Hypothalamus (tissue), 51 donors: ENCODE measurements at places on chromosomes 7 and 10.

- no peak for DNase-seq
Measured at GRCh38 chr7:66213637-66214036, 8.5 kb downstream of the TPST1 start.

DNA sequence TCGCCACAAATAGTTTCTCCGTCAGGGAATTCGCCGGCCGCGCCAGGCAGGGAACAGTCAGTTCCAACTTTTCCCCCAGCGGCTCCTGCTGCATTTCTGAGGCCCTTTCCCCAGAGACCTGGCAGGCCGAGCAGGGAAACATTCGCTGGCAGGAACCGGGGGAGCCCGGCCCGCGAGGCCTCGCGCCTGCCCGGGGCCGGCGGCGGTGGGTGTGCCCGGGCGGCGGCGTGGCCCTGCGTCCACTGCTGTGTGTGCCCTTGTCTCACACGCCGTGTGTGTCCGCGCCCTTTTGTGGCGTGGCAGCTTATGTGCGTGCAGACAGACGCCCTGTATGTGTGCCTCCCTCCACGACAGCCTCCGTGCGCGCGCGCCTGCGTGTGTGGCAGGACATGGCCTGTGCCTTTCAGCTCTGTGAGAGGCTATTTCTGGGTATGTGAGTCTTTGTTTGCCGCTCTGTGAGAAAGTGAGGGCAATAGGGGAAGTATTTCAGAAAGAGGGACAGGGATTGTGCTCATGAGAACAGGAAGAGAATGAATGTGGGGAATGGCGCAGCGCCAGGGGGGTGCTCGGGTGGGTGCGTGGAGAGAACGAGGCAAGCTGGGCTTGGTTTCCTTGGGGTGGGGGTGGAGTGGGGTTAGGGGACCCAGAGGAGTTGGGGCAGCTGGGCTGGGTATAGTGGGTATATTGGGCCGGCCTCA is 689 bp upstream of the SMARCD3 start:
- DNase-seq, result peak; percentile 54

DNA sequence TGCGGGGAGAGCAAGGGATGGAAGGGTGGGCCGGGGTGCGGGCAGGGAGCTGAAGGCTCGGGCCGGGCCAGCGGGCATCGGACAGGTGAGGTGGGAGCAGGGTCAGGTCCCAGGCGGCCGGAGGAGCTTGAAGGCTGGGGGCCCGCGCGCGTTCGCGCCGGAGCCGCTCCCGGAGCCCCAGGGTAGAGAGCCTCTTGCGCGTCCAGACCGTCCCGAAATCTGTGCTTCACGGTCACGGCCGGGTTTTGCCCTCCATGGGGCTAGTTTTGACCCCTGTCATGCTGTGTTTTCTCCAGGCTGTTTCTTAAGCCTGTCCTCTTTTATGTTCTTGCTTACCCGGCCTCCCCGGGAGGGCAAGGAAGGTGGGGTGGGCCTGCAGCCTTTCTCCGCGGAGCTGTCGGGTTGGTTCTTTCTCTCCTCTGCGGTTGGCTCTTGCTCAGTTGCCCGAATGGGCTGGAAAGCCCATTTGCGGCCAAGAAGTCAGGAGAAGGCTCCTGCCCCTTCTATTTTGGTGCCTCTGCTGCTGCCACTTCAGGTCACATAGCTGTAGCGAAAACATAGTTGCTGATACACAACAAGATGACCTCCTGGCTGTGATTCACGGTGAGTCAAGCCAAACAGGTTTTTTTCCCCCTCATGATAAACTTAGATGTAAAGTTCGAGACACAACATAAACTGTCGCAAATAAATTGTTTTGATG is 650 bp downstream of the UBE2D1 start:
- no peak for DNase-seq

- no peak for DNase-seq
Measured at GRCh38 chr10:1199897-1200721, 143.9 kb downstream of the WDR37 start.

DNA sequence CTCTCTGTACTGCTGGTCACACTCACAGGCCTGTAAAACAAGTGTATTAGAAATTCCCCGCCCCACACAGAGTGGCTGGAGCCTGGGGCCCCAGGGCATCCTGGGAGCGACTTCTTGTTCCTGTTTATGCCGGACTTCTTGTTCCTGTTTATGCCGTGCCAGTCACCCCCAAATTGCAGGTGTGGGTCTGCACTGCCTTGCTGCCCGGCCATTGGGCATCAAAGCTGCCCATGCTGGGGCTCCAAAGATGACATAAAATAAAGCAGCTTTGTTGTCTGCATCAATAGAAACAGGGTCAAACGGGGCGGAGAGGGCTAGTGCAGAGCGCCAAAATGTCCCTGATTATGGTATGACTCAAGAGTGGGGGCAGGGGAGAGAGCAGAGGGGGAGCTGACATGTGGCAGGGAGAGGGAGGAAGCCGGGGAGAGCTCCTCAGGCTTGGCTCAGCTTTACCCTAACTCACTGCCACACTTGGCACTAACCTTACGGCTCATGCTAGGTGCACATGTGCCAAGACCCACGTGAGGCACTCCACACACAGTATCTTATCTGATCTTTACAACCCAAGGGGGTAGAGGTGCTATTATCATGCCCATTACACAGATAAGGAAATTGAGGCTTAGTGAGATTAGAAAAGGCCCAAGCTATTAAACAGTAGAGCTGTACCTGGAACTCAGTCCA is 98.4 kb downstream of the PIP4K2A start:
- peak; percentile 74 for DNase-seq

DNA sequence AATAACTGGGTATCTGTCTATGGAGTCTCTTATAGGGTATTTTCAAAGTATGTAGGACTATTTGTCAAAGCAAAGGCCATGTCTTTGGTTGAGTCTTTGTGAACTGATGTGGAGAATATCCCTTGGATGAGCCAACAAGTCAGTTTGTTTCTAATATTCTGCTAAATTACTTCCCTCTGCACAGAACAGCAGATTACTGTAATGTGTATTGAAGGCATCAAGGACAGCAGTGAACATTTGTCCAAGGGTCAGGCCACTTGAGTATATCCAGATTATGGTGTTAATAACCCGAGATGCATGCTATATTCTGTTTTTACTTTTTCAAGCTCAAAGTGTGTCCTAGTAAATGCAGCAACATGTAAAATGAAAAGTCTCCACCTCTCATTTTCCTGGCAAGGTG is 144.2 kb upstream of the GLI3 start:
- DNase-seq, result no peak

DNA sequence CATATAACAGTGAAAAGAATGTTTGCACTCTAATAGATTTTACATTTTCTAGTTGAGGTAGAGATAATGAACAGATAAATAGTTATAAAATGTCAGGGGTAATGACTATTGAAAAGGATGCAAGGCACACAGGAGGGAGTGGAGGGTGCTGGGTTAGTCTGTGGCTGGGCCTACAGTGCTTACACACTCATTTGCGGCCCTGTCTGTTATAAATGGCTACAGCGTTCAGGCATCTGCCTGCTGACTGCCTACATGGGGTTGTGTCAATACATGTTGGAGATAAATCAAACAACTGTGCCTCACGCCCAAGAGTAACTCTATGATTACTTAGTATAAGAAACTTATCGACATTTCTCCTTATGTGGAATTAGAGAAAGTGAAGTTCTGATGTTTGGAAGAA is 313.3 kb downstream of the ACTR3B start:
- no peak for DNase-seq

GRCh38 chr7:65960351-65961074 is 21.5 kb downstream of the GUSB start:
- DNase-seq, result no peak

DNA sequence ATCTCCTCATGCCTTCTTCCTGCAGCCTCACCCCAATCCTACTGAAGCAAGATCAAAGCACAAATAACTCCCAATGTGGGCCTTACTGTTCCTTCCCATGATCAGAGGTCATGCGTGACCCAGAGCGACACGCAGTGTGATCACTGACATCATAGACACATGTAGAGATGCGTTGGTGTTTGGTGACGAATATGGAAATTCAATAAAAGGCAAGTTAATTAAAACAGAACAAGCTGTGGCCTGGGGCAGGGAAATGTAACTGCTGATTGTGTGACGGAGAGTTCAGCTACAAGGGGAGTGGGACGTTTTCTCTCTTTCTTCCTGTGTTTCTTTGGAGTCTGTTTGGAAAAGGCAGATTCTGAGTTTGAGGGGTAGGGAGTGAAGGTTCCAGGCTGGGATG is 34.8 kb upstream of the CARD11 start:
- no peak for DNase-seq

GRCh38 chr10:129305046-129305445 is 162.0 kb upstream of the MGMT start:
- no peak for DNase-seq

DNA sequence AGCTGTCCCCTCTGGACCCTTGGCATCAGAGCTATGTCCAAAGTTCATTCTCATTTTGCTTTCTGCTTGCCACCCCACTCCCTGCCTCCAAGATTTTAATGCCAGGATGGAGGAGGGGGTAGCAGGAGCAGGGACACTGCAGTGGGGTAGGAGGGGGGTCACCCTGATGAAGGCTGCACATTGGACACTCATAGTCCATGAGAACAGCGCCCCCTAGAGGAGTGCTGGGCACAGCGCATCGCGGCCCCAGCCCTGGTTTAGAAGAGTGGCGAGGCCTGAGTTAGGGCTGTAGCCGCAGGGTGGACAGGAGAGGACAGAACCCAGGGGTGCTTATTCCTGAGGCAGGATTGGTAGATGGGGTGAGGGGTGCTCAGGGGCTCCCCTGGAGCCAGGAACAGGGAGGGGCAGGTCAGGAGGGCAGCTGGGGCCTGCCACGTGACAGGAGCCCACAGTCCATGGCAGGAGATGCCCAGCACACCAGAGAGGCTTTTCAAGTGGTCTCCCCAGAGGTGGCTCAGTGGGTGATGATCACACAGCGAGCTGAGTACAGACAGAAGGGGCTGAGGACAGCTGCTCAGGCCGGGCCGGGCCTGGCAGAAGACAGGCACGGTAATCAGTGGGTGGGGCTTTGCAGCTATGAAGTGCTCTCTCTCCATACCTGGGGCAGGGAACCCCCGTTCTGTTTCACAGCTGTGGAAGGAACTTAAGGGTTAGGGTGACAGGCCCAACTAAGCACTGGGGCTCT is 71.4 kb downstream of the NEURL1 start:
- no peak for DNase-seq

DNA sequence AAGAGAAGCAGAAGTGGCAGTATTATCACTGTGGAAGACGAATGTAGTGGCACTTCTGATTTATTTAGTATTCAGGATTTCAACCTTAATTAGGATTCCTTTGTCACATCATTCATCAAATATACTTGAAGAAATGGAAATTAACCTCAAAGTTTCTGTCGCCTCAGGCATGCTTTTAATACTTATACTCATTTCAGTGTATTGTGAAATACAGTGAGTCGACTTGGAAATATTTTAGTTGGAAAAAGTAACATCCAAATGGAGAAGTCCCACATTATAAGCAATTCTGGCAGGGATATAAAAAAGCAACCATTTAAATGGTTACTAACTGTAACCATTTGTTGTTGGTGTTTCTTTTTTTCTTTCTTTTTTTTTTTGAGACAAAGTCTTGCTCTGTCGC is 648.8 kb downstream of the ARL4A start:
- DNase-seq, result no peak
